ENCODE measurements at places on chromosomes 4 and X.

- no peak for DNase-seq
These were observed 191.5 kb upstream of the RPL34 start for GRCh38 chr4:108428923-108429322.

GRCh38 chr4:27414887-27415731 lies 554.5 kb downstream of the STIM2 start:
- DNase-seq = no peak

DNA sequence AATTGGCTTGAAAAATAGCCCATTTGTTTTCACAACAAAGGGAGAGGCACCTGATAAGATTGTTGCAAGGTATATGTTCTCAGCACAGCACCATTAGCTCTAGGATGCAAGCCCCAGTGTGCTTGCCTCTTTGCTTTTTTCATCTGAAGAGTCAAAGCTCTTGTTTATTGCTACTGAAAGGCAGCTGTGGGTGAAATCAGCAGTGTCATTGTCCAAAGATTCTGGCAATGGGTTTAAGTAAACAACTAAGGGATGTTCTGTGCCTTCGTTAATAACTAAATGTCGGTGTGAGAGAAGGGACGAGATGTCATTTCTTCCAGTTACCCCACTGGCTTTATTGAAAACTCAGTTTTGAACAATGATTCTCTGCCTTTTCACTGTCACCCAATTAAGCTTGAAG lies 567.7 kb downstream of the KCNIP4 start:
- no peak for DNase-seq

GRCh38 chr4:118221227-118221800 lies 131.5 kb downstream of the PRSS12 start:
- DNase-seq = no peak

DNA sequence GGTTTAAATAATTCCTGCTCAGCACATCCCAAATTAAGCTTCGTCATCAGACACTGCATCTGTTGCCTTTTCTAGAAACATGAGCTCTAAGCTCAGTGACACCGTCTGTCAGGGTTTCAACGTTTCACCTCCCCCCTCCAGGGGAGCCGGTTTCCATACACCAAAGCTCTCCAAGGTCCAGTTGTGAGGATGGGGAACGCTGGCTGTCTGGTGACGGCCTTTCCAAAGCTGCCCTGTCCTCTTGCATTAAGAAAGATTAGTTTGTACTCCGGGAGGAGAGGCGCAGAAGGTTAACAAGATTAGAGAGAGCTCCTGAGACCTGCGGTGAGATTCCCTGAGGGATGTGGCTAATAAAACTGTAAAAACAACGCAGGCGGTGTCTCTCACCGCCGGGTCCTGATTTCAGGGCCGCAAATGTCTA lies 43.2 kb downstream of the ASMT start:
- DNase-seq = no peak

DNA sequence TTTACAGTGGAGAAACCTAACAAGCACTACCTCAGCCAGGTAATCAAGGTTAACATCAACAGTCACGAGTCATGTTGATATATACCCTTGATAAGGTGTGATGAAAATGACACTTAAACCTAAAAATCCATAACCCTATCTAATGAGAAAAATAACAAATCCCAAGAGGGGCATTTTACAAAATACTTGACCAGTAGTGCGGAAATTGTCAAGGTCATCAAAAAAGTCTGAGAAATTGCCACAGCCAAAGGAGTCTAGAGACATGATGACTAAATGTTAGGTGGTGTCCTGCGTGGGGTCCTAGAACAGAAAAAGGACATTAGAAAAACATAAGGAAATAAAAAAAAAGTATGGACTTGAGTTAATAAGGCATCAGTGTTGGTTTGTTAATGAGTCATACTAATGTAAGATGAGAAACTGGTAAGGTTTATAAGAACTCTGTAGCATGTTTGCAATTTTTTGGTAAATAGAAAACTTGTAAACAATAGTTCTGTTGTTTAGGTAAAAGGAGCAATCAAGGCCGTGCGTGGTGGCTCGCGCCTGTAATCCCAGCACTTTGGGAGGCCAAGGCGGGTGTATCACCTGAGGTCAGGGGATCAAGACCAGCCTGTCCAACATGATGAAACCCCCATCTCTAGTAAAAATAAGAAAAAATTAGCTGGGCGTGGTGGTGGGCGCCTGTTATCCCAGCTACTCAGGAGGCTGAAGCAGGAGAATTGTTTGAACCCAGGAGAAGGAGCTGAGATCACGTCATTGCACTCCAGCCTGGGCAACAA lies 2.9 kb downstream of the RPL36A start:
- no peak for DNase-seq

- no peak for DNase-seq
These were observed 265.3 kb downstream of the RCHY1 start for GRCh38 chr4:75248770-75249407.

DNA sequence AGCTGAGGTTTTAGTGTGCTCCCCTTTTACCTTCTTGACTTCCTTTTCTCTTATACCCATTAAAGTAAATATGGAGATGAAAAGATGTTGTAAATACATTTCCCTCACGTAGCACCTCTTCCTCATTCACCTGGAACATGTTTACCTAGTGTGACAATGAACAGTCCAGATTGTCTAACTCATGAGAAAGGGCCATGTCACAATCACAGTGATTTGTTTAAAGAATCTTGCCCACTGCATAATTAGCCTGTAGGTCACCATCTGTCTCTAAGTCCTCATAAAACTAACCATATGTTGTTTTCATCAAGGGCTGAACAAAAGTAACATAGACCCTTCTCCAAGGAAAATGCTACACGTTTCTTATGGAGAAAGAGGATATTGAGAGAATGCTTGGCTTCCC lies 85.7 kb downstream of the TSPAN5 start:
- DNase-seq = no peak

GRCh38 chr4:93648258-93648657 lies 180.3 kb upstream of the ATOH1 start:
- no peak for DNase-seq

Measured in T-helper 2 cell (primary cell).